ENCODE measurements at places on chromosomes 16 and 17.
A peak's percentile ranks its signal among the peaks of the same experiment; 100 is the strongest.

DNA sequence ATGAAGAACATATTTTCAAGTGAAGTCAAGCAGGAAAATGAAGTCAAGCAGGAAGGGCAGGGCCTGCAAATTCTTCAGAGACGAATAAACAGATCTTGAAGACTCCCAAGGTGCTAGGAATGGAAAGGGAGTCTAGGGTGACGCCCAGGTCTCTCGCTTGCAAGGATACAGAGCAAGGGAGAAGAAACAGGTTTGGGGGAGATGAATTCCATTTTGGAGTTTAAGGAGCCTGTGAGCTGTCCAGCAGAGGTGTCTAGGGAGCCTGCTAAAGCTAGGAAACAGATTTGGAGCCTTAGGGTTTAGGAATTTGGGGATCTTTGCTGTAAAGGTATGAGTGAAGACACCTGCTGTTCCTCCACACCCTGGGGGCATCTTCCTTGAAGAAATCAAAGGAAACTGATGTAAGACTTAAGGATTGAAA is 2.0 kb upstream of the UNKL start:
- no peak for DNase-seq

GRCh38 chr16:66493490-66494401 is 56.2 kb downstream of the TK2 start:
- DNase-seq: no peak

DNA sequence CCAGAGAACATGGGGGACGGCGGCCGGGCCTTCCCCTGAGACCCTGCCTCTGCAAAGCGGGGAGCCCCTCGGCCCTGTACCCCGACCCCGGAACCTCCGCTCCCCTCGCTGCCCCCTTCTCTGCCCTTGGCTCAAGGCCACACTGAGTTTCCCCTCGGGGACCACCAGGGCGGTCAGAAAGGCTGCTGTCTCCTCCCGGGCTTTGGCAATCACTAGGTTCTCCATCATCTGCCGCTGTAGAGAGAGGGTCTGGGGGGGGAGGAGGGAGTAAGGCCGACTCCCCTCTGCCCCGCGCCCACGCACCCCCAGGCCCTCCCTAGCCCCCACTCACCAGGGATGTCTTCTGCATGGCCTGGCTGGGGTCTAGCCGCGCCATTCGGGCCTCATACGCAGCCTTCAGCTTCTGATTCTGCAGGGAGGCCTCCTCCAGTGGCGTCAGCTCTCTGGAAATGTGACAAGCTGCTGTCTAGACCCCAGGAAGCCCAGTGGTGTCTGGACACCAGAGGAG is 8.4 kb downstream of the VPS9D1 start:
- DNase-seq: peak; percentile 17

DNA sequence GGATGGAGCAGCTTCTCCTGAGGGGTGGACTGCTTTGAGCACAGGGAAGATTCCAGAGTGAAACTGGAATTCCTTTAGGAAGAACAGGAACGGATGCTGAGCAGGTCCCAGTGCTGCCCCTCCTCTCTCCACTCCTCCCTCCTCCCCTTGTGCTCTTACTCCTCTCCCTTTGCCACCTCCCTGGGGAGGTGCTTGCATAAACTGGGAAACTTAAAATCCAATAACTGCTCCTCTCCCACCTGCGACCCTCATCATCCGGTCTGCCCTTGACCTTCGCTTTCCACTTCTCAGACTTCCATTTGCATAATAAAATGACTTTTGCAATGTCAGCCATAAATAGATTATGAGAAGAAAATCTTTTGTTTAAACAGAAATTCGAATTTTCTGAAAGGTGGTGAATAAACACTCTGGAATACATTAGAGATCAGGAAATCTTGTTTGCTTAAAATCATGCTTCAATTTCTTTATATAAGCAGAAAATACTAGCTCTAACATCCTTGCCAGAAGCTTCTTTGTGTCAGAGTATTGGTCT is 23.7 kb downstream of the HSBP1 start:
- no peak for DNase-seq

Measured in fibroblast of lung (primary cell).